ENCODE measurements at places on chromosomes 5 and 9. TPM values are rescaled to one million over a fixed set of nuclear protein-coding genes. Genes with fewer than 3 reads are reported as not detected.

The SNCAIP gene
- 2.4 TPM for total RNA-seq

- no peak for DNase-seq
These were observed 207.5 kb upstream of the TBCA start for GRCh38 chr5:77983482-77984199.

GRCh38 chr9:121026260-121026691 is 23.8 kb downstream of the C5 start:
- no peak for DNase-seq

DNA sequence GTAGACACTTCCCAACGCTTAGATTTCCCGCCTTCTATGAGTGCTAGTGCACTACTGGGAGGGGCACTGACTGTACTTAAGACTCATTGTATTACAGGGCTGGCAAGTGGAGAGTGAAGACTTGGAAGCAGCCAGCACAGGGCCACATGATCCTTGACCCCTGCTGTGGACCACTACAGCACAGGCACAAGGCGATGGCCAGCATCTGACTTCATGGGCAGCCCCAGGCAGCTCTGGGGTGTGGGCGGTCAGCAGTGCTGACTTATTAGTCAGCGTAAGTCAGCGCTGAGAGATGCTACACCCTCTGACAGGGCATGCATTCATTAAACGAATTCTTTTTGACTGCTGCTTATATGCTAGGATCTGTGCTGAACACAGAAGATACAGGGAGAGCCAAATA is 9.3 kb downstream of the SLC46A2 start:
- no peak for DNase-seq

DNA sequence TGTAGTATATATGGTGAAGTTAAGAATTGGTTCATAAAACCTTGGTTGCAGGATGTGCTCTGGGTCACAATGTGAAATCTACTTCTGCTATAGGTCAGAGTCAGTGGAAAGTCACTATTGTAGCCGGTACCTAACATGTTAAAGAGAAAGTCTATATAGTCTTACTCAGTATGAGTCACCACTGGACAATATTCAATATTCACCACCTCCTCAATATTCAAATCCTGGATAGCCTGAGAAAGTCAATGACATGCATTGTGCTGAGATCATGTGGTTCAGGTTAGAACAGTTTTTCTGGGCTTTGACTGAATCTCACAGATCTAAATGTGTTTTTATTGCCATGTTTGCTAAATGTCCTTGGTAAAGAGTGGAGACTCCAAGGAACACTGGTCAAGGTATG is 108.8 kb downstream of the HMHB1 start:
- no peak for DNase-seq

All from sigmoid colon (tissue), 7 donors.